ENCODE measurements at places on chromosomes 7 and 10.

GRCh38 chr10:128265596-128265995, 139.4 kb upstream of the MKI67 start:
- no peak for DNase-seq

DNA sequence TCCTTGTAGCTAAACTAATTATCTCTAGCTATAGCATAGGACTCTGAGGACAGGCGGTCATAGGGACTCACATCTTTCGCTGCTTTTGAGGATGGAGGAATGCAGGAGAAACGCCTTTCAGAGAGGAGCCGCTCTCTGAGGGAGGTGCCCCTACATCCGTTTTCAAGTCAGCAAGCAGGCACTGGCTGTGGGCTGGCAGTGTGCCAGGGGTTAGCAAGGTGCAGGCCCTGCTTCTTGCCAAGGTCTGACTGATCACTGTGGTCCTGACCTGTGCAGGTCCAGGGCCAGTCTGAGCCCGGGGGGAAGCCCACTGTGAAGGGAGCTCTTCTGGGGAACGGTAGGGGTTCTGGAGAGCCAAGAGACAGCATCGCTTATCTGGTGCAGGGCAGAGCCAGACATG, 89.4 kb downstream of the SH3PXD2A start:
- DNase-seq, result peak; percentile 51

DNA sequence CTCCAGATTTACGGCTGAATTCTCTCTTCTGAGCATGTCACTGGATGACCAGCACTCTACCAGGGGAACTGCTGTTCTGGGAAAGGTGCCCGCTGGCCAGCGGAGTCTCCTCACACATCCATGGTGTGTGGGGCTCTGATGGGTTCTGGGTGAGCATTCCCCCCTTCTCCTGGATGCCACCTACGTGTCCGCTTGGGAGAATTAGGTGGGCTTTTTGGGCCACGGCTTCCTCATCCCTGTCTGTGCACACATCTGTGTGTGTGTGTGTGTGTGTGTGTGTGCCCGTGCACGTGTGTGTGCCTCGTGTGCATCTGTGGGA, 163.0 kb downstream of the DNAJB6 start:
- no peak for DNase-seq

DNA sequence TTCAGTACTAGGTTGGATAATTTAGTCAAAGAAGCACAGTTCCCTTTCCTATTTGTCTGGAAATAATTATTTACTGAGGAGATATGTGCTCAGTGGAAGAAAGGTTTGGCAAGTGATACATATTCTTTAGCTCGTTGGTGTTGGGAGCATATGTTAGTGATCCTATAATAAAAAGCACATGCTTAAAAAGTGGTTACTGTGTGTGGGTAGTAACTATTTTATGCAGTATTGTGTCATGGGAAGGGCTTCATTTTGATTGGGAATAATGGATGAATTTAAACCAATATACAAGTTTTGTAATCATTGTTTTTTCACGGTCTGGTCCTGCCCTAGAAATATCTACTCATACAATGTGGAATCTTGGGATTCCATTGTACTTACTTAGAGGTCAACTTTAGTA, 188.7 kb upstream of the PPP1R3A start:
- no peak for DNase-seq

GRCh38 chr7:106901828-106902441, 36.9 kb downstream of the PIK3CG start:
- no peak for DNase-seq

GRCh38 chr7:133822868-133823552, 304.1 kb upstream of the LRGUK start:
- DNase-seq, result no peak

DNA sequence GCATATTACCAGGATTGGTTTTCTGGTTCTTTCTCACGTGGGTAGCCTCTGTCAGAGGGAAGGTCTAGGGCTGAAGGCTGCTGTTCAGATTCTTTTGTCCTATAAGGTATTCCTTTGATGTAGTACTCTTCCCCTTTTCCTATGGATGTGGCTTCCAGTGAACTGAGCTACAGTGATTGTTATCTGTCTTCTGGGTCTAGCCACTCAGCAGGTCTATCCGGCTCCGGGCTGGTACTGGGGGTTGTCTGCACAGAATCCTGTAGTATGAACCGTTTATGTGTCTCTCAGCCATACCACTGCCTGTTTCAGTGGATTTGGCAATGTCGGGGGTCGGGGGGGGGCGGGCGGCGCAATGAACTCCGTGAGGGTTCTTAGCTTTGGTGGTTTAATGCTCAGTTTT, 84.5 kb upstream of the C10orf90 start:
- no peak for DNase-seq
